ENCODE measurements at places on chromosomes 1 and 21. TPM values are rescaled to one million over a fixed set of nuclear protein-coding genes. Genes with fewer than 3 reads are reported as not detected.

Gene TMEM125
- 9.0 TPM for total RNA-seq

Gene HMGCS2
- not detected for total RNA-seq

Gene CYP4A11
- not detected for total RNA-seq

Gene SPATA46
- total RNA-seq = not detected

Gene ITGB2
- 3.6 TPM for total RNA-seq

Gene HAO2
- total RNA-seq = not detected

Gene LRRC8B
- 7.7 TPM for total RNA-seq

Gene RGS18
- total RNA-seq = not detected

Gene EFNA1
- 44.8 TPM for total RNA-seq

Gene PIGP
- total RNA-seq = 7.5 TPM

Gene RSPO1
- 0.24 TPM for total RNA-seq

Gene OR2M4
- total RNA-seq = not detected

Gene MATN1
- not detected for total RNA-seq

Gene KRTAP19-5
- not detected for total RNA-seq

Gene C21orf58
- 2.2 TPM for total RNA-seq

Gene VWA1
- total RNA-seq = 13.0 TPM

Gene SLC2A1
- total RNA-seq = 2,122 TPM

Gene DMRTA2
- total RNA-seq = 10.1 TPM

Gene MANEAL
- total RNA-seq = 2.2 TPM

Gene SMCP
- total RNA-seq = not detected

Gene WNT9A
- total RNA-seq = 1.9 TPM

Gene RIMKLA
- total RNA-seq = not detected

Gene ELAPOR1
- 0.24 TPM for total RNA-seq

Gene APCS
- not detected for total RNA-seq

Gene LRRC8C
- 6.0 TPM for total RNA-seq

Gene BRWD1
- 57.4 TPM for total RNA-seq

Gene OR2M5
- total RNA-seq = not detected

All from tracheal epithelial cell (primary cell).